ENCODE measurements at places on chromosomes 1 and 21. TPM values are rescaled to one million over a fixed set of nuclear protein-coding genes. Genes with fewer than 3 reads are reported as not detected.

KCNN3 gene
- polyA plus RNA-seq = not detected

DNA sequence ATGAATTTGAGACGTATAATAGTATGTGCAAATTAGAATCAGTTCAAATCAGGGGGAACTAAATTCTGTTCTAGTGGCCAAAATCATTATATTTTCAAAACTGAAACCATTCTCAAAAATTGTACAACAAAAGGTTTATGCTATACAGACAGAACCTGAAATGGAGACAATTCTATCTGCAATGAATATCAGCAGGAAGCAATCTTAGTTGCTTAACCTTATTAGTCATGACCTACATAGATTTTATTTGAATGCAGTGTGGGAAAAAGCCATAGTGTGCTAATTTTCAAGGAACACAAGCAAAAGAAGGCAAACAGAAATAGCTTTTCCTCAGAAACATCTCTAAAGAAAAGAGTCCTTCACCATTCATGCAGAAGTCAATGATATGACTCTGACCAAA lies 6.5 kb downstream of the AK5 start:
- no peak for DNase-seq

DNA sequence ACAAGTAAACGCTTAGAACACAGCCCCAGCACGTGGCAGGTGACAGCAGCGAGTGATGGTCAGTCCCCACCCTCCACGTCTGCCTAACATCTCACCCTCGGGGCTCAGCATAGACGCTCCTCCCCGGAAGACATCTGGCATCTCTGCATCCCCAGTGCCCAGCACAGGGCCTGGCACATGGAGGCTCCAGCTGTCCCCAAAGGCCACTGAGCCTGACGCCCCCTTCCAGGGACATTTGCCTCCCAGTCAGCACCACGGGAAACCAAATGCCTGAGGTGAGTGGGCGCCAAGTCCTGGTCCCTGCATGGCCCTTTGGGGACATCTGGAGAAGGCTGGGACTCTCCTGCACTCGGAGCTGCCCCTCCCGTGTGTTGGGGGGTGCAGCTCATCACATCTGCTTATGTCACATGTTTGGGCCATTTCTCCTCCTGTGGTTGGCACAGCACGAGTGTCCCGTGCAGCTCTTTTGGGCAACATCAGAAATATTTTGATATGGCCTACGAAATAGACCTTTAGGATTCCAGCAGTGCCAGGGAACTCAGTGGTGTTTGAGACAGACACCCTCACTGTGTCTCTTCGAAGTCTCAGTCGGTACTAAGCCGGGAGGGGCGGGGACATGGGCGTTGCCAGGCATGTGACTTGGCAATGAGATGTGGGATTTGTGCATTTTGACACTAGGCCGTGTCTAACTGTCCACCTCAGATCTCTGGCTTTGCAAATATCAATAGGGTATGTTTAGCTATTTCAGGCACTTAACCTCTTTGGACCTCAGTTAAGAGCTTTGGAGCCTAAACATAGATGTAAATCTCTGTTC lies 315.0 kb downstream of the PTPRU start:
- no peak for DNase-seq

DNA sequence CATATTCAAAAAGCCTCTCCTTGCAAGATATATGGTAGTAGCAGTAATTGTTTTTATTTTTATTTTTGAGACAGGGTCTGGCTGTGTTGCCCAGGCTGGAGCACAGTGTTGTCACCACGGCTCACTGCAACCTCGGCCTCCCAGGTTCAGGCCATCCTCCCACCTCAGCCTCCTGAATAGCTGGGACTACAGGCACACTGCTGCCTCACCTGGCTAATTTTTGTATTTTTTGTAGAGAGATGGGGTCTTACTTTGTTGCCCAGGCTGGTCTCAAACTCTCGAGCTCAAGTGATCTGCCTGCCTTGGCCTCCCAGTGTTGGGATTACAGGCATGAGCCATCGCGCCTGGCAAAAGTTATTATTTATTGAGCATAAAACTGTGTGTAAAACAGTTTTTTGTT lies 38.4 kb downstream of the SLC66A1 start:
- DNase-seq = no peak

- DNase-seq = no peak
These were observed 51.1 kb downstream of the FAM163A start for GRCh38 chr1:179794146-179794545.
